Activated CD4-positive, alpha-beta T cell treated with anti-CD3 and anti-CD28 coated beads, Interleukin-2, amount 10 ng/mL, durations not matched to agents 7 days and 5 days (primary cell): ENCODE measurements at places on chromosomes 1 and 21.

GRCh38 chr1:54608566-54609230 is 14.6 kb downstream of the FAM151A start:
- no peak for DNase-seq

DNA sequence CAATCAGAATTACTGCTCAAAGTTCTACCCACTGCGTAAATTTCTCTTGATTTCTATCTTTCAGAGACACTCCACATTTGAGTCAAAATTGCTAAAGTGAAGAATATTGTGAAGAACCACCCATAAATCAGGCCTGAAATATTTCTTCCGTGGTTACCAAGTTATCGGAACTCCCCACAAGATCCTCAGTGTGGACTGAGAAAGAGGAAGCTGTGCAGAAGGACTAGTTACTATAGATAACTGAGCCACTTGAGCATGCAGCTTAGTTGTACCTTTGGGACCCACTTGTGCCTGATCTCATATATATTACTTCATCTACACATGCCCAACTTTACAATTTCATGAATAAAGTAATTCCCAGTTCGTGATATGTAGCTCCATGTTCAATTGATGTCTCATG is 18.4 kb downstream of the RWDD3 start:
- no peak for DNase-seq

DNA sequence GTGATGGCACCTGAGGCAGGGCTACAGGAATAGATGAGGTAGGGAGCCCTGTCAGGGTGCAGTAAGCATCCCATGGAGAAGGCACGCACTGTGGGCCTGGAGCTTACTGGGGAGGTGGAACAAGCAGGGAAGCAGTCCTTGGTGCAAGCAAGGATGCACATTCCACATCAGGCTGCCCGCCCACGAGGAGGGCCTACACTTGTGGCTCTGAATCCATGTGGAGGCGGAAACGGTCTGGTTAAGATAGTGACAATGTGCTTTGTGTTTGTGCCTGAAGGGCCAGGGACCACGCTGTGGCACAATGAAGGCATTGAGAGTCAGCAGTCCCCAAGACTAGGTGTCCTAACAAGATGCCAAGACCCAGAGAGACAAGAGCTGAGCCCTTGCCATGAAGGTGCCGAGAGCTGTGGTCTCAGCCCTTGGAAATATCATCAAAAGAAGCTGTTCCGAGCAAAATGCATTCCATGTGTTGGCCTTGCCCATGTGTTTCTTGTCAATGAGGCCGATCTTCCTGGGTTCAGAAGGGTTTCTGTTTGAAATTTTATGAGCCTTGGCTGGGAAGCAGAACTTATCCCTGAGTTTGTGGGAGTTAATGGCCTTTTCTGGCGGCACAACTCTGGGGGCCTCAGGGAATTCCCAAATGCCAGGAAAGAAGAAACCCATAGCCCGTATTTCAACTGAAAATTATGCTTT is 111.9 kb downstream of the NGF start:
- DNase-seq, result no peak

- no peak for DNase-seq
Observed at GRCh38 chr1:205569411-205570172, 62.2 kb downstream of the ELK4 start.

DNA sequence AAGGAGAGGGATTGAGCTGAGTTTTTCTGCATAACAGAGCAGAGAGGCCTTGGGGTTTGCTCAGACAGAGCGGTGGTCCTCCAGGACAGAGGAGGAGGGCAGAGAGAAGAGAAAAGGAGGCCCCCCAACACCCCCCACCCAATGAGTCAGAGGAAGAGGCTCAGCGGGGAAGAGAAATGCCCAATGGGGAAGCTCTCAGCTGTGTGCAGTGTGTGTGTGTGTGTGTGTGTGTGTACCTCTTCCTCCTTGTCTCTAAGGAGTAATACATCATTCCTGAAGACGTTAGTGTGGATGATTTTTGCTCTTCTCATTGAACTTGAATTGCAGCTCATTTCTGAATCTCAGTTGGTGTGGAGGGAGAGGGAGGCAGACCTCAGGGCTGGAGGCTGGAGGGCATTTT is 8.7 kb downstream of the TMPRSS3 start:
- no peak for DNase-seq

DNA sequence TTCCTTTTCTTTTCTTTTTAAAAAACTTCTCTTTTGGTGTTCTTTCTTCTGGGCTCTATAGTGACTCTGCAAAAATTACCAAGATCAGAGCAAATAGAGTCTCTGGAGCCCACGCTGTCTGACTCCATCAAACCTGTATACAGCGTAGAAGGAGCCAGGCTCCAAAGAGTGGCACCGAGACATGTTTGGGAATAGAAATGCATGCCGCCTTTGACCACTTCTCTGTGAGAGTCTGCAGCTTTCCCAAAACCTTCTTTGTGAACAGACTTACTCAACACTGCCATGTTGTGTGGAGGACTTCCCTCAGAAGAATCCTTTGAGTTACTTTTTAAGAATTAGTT is 55.3 kb downstream of the GORAB start:
- DNase-seq, result no peak

DNA sequence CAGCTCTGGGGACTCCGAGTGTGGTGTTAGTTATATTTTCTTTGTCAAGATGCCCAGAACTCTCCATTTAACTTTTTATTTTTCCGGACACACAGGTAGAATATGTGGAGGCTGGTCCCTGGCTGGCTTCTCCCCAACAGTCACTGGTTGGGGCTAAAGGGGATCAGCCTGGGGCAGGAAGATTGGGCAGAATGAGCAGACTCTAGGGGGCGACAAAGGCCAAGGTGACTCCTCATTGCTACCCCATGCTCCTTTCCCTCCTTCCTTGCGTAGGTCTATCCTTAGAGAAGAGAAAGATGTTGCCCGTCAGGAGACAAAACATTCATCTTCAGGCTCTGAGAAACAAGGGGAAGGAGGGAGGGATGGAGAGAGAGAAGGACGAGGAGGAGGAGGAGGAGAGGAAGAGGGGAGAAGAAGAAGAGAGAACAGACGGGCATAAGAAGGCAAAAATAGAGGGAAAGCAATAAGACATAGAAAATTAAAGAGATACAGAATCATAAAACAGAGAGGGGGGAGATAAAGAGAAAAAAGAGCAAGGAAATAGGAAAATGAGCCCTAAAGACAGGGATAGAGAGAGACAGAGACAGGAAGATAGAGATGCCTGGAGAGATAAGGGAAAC is 89.9 kb downstream of the FOXD2 start:
- DNase-seq, result no peak

- no peak for DNase-seq
Observed at GRCh38 chr1:212979340-212980122, 29.2 kb downstream of the VASH2 start.

GRCh38 chr1:18479454-18479853 is 1.3 kb upstream of the KLHDC7A start:
- DNase-seq, result no peak

DNA sequence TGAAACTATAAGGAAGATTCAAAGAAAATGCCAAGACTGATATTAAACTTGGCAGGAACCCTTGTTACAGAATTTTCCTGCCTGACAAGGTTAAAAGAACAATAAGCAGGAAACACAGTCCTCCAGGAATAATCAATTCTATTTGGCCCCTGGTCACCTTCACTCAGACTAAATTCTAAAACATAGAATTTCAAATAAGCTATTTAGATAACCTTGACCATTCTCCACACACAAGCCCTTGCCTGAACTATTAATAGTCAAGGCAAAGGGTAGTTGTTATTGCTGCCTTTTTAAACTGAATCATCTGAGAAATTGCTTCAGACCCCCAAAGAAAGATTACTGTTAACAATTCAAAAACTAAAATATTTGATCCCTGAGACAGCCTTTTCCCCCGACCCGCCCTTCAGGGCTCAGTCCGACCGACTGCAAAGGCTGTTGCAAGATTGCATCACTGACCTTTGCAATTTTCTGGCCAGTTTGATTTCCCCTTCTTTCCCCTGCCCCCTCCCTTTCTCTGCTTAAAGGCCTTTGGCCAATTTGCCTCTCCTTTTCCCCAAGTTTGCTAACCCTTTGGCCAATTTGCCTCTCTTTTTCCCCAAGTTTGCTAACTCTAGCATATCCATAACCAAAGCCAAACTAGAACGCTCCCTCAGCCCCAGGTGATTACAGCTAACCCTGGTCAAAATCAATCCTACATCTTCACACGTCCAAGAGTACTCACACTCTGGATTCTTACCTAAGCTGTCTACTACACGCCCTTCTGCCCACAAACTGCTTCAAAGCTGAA is 1.4 kb upstream of the G0S2 start:
- no peak for DNase-seq

DNA sequence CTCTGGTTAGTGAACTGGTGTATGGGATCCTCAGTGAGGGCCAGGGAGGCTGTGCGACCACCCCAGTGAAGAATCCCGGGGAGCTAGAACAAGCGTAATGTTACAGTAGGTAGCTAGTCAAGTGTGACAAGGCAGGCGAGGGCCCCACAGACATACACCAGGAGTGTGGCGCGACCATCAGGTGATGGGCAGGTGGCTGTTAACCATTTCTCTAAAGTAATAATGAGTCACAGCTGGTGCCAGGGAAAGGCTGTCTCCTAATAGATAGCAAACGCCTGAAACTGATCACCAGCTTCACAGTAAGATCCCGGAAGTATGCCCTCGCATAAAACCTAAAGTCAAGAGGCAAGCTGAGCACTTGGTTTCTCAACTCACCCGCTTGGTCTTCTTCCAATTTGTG is 40.5 kb upstream of the TARBP1 start:
- DNase-seq, result no peak

DNA sequence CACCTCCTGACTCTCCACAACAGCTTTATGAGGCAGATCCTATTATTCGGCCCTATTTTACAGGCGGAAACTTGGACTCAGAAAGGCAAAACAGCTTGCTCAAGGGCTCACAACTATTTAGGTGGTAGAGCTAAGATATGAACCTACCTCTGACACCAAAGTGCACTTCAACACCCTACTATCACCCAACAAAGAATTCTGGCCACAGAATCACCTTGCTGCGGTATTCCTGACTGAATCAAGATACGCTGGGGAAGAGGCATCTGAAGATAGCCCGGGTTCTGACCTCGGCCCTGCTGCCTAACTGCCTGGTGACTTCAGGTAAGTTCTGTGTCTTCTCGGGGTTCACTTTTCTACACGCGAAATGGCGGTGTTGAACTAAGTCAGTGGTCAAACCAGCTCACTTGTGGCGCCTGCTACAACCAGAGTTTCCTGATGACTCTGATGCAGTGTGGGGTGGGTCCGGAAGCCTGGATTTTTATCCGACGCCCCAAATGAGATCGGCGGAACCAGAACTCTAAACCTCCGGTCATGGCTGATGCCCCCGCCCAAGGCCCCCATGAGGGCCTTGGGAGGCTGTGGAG is 608 bp downstream of the PEF1 start:
- DNase-seq, result no peak

- no peak for DNase-seq
Observed at GRCh38 chr1:84000196-84000885, 1.4 kb upstream of the TTLL7 start.

- DNase-seq, result no peak
Observed at GRCh38 chr1:160625321-160625720, 21.5 kb downstream of the SLAMF1 start.

- DNase-seq, result no peak
Observed at GRCh38 chr1:182169203-182169602, 107.7 kb upstream of the ZNF648 start.

DNA sequence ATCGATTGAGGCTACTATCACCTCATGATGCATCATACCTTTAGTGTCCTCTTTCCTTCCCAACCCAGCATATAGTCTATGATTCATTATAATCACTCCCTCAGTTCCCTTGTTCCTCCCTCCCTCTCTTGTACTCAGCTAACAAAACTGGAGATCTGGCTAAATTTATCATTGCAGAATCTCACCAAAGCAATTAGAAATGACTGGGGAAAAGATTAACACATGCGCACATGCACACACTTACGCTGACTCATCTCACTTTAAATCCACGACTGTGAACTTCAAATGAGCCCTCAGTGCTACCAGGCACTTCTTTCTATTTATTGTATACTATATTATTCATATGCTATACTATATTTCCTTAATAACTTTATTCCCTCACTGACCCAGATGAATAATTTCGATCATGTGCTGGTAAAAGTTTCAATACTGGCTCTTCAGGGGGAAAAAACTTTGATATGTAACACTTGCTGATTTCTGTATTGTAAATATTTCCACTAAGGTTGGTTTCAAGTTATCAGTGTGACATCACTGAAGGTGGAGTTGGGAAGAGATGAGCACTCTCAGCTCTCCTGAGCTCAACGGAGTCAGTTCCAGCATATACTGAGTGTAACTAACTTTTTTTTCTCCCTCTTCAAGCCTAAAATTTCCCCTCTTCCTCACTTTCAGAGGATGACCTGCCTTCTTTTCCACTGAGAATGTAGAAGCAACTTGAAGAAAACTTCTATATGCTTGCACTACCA is 613.7 kb upstream of the B3GALT2 start:
- no peak for DNase-seq

GRCh38 chr1:117235863-117236465 is 25.2 kb upstream of the VTCN1 start:
- DNase-seq, result no peak

- DNase-seq, result no peak
Observed at GRCh38 chr1:15531682-15532081, 5.0 kb downstream of the DNAJC16 start.

GRCh38 chr1:171161431-171161830 is 23.7 kb upstream of the FMO2 start:
- no peak for DNase-seq

DNA sequence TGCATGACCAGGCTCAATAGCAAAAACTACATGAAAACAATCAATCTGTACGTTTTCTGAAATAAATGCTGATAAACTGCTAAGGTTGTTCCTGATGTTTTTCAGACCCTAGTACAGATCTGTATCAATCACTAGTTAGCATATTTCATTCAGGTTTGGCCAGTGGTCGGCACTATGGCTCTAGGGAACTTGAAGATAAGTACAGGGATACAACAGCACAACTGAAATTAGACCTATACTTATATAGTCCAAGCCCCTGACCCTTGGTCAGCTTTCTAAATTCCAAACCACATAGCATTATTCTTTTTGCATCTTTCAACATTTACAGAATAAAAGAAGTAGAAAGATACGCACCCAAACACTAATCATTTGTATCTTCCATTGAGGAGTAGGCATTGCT is 142.7 kb downstream of the PLPPR4 start:
- no peak for DNase-seq

GRCh38 chr1:60527567-60527966 is 454.0 kb upstream of the C1orf87 start:
- DNase-seq, result no peak

GRCh38 chr1:110714374-110714995 is 39.7 kb upstream of the KCNA3 start:
- DNase-seq, result no peak

DNA sequence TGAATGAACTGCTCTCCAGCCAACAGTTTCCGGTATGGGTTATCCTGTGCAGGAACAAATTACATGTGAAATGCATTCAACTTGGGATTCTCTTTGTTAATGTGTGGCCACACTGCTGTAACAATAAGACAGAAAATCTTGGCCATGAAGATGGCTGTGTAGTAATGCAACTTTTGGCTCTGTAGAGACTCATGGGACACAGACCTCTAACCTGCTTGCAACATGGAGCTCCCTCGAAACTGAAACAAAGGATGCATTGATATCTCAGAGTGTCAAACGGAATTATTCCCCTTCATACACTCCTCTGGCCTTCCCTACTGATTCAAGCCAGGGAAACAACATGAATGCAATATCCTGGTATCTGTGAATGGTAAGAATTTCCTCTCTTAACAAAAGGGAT is 559.3 kb upstream of the ZRANB2 start:
- no peak for DNase-seq
